Caki2 (cell line): ENCODE measurements at places on chromosomes 12 and 14.

DNA sequence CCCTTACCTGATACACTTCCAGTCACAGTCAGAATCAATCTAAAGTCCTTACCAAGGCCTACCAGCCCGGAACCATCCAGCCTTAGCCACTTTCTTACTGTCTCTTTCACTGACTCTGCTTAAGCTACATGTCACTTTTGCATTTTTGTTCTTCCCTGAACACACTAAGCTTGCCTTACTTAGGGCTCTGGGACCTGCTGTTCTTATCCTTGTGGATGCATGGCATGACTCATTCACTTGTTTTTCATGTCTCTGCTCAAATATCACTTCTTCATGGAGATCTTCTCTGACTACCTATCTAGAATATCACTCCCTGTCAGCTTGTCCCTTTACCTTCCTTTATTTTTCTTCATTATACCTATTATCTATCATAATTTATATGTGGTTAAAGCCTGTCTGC is 65.6 kb upstream of the ZDHHC17 start:
- no peak for DNase-seq

GRCh38 chr12:53241623-53242412 is 9.8 kb upstream of the RARG start:
- no peak for DNase-seq

DNA sequence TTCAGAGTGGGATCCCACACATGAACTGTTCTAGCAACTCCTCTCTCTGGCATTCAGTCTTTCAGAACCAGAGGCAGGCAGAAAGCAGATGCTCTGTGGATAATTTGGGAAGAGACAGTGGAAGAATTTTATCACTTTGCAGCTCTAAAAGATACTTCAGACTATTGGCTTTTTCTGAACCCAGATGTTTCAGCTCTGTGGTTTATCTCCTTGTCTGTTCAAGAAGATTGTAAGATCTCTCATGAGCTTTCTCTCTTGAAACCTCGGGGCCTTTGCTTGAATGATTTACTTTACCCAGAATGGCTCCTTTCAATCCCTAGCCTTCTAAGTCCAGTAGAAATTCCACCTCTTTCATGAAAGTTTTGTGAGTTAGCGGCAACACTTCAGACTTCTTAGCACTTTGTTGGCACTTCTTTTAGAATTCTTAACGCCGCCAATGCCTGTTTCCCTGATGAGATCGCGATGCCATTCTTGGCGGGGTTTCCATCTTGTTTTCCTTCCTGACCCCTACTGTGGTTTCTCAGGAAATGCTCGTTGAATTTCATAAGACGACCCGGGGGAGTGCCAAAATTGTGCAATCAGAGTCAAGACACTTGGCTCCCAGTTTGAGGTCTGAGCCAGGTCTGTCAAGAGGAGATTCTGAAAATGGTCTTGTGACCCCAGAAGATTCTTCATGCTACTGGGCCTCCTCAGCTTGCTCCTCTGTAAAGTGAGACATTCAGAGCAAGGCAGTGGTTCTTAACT is 107.0 kb upstream of the PRICKLE1 start:
- DNase-seq, result no peak

- DNase-seq, result no peak
Measured at GRCh38 chr12:104526751-104527150, 70.0 kb downstream of the CHST11 start.

GRCh38 chr14:68448252-68448902 is 344.5 kb downstream of the ZFP36L1 start:
- no peak for DNase-seq

DNA sequence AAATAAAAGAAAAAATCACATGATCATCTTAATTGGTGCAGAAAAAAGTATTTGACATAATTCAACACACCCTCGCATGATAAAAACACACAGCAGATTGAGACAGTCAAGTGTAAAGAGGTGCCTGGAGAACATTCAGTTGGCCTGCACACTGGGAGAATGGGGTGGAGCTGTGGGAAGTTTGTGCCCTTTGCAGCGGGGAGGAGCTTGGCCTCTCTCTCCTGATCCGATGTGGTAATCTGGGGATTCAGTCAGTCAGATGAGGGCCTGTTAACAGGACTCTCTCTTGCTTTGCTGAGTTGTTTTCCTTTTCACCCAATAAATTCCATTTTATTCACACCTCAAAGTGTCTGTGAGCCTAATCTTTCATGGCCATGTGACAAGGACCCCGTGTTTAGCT is 5.9 kb downstream of the SERPINA6 start:
- DNase-seq, result no peak

DNA sequence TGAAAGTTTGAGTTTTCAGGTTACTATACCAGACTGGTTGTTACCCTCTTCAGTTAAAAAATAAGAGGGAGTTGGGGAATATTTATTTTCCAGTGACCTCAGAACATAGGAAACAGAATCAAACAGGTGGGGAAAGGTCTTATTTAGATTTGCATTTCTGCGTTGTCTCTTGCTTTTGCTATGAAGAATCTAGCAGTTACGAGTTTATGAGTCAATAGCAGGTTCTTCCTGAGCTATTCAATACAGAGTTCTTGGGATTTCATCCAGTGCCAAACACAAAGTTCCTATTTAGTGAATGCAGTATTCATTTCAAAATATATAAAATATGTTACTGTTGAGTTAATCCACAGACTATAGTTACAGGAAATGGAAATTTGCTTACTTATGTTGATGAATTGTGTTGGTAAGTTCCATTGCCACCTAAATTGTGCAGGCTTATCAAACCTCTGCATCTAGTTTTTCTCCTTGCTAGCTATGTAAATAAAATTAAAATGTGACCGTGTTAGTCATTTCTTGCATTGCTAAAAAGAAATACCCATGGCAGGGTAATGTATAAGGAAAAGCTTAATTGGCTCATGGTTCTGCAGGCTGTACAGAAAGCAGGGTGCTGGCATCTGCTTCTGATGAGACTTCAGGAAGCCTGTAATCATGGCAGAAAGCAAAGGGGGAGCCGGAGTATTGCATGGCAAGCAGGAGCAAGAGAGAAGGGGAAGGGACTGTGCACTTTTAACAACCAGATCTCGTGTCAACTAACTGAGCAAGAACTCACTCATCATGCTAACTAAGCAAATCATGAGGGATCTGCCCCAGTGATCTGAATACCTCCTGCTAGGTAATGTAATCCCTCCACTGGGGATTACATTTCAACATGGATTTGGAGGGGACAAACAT is 110.2 kb downstream of the KTN1 start:
- no peak for DNase-seq

DNA sequence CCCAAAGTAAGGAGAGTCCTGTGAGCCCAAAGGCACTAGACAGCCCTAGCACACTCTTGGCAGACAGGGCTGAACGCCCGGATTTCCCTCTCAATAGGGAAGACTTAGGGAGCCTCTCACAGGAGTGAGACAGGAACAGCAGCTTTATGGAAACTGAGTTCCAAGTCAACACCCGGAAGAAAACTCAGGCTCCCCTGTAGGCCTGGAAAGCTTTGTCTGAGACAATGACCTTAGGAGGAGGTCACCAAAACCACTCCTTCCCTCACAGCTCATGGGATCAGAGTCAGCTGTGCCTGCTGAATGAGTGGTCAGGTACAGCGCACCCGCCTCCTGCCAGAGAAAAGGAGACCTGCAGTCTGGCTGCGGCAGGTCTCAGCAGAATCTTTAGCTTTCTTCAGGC is 229.5 kb downstream of the CACNA1C start:
- no peak for DNase-seq

DNA sequence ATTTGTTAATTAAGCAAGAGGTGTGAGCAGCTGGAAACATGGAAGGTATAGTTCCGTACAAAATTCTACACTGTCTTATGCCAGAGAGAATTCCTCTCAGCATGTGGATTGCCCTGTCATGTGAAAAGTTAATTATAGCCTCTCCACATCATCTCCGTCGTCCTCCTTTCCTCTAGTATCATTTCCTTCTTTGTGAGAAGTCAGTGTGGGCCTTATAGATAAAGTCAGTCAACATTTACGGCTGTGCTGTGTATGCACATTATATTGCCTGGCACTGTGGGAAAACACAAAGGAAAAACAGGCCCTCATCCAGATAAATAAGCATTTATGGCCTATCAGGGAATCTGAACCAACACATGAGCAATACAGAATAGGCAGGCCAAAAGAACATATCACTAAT is 236.6 kb downstream of the SEC23A start:
- DNase-seq, result no peak

GRCh38 chr14:92563359-92563758 is 49.8 kb downstream of the RIN3 start:
- DNase-seq, result no peak

DNA sequence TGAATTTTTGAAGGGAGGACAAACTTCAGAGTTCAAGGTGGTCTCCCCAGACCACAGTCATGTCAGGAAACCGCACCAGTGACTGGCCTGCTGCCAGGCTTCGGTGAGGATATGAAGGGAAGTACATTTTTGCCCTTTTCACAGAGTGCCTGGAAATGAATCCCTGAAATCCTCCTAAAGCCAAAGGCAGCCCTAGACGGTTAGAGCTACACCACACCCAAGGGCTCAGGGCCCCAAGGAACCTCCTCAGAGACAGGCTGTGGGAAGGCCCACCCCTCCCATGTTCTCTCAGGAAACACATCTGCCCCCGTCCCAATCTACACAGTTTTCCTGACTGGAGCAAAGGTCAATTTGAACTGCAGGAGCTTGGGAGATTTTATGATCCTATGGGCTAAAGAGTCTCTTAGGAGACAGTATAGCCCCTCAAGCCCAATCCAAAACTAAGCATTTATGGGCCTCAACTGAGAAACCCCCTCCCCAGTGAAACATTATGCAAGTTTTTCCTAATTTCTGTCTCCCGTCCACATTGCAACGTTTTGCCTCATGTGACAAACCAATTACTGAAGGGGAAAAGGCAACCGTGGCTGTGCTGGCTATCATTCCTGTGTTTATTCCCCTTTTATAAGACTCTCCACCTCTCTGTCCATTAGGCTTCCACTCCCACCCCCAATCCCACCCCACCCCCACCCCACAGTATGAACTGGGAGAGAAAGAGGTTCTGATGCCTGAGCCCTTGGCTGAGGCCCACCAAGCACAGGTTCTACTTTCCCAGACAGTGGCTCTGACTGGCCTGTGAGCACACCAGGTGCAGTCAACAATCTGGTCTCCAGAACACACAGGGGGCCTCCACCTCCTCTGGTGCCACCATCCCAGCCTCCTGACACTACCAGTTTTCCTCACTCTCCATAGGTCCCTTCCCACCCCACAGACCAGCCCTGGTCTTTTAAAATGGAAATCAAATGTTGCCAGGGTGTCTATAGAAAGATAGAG is 9.6 kb upstream of the RNASE1 start:
- no peak for DNase-seq

DNA sequence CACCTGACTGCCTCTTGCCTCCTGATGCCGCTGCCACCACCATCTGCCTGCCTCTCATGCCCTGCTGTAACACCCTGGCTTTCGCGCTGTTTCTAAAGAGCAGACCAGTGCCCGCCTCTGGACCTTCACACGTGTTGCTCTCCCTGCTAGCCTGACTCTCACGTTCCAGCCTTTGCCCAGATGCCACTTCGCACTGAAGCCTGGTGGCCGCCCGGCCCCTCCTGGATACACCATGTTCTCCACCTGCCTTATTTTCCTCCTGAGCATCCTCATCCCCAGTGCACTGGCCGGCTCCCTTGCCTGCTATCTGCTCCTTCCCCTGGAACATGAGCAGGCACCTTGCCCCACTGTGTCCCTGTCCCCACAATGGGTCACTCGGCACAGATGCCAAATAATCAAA is 146.5 kb downstream of the PIWIL1 start:
- no peak for DNase-seq

DNA sequence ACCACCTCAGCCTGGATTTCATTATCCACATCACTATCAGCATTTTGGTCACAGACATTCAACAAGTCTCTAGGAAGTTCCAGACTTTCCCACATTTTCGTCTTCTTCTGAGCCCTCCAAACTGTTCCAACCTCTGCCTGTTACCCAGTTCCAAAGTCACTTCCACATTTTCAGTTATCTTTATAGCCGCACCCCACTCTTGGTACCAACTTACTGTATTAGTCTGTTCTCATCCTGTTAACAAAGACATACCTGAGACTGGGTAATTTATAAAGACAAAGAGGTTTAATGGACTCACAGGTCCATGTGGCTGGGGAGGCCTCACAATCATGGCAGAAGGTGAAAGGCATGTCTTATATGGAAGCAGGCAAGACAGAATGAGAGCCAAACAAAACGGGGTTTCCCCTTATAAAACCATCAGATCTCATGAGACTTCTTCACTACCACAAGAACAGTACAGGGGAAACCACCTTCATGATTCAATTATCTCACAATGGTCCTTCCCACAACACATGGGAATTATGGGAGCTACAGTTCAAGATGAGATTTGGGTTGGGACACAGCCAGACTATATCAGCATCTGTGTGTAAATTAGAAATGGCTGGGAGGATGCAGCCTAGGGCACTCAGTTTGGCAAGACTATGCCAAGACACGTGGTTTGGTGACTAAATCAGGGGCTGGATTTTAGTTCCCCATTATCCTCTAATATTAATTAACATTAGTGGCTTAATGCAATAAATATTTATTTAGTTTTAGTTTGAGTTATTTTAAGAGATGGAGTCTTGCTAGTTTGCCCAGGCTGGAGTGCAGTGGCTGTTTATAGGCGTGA is 16.2 kb upstream of the FUT8 start:
- no peak for DNase-seq

GRCh38 chr14:57573173-57573572 is 79.5 kb upstream of the CCDC198 start:
- DNase-seq, result no peak

GRCh38 chr12:11962860-11963259 is 107.9 kb upstream of the BCL2L14 start:
- no peak for DNase-seq

GRCh38 chr12:114311974-114312373 is 94.0 kb downstream of the TBX5 start:
- no peak for DNase-seq

GRCh38 chr14:50001151-50001998 is 108.5 kb downstream of the ARF6 start:
- DNase-seq, result peak; percentile 85

- peak; percentile 48 for DNase-seq
Measured at GRCh38 chr12:131832321-131833231, 4.4 kb downstream of the MMP17 start.

DNA sequence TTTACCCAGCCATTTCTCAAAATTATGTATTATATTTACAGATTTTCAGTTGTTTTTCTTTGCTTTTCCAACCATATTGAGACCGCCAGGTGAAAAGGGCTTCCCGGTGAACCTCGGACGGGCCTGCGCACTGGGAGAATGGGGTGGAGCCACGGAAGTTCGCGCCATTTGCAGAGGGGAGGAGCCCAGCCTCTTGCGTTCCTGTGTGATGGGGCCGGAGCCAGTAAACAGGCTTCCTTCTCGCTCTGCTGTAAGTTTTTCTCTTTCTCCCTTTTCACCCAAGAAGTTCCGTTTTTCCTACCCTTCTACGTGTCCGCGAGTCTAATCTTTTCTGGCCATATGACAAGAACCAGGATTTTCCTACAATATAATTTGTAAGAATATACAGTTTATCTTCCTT is 1108.8 kb upstream of the SEL1L start:
- DNase-seq, result no peak

- peak; percentile 23 for DNase-seq
Measured at GRCh38 chr12:117587631-117588287, 226.3 kb upstream of the NOS1 start.

- no peak for DNase-seq
Measured at GRCh38 chr12:51521554-51522276, 69.3 kb upstream of the SCN8A start.
